Stimulated activated effector memory CD8-positive, alpha-beta T cell treated with anti-CD3 and anti-CD28 coated beads, Interleukin-12 subunit alpha, Interleukin-12 subunit beta, amount 100 ng/mL, for 72 hours (primary cell): ENCODE measurements at places on chromosomes 2 and 18.
A peak's percentile ranks its signal among the peaks of the same experiment; 100 is the strongest.

- no peak for DNase-seq
These were observed 8.2 kb downstream of the DCC start for GRCh38 chr18:52348209-52348608.

GRCh38 chr2:135743860-135744259, 2.2 kb downstream of the UBXN4 start:
- DNase-seq, result no peak

DNA sequence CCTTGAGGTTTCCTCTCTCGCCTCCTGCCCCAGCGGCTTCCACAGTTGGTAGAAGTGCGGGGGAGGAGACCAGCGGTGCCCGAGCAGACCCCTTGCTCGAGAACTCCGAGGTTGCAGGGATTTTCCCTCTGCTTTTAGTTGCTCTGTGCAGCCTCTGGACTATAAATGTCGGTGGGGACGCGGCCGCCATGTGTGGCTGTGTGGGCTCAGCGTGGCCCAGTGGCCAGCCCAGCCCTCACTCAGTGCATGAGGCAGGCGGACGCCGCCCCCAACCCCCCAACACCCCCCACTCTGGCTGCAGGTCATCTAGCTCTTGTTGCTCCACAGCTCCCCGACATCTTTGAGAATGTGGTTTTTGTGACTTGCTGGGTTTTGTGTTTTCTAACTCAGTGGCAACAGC, 15.3 kb upstream of the D2HGDH start:
- DNase-seq, result no peak

GRCh38 chr2:221997100-221997499, 301.7 kb downstream of the PAX3 start:
- no peak for DNase-seq

DNA sequence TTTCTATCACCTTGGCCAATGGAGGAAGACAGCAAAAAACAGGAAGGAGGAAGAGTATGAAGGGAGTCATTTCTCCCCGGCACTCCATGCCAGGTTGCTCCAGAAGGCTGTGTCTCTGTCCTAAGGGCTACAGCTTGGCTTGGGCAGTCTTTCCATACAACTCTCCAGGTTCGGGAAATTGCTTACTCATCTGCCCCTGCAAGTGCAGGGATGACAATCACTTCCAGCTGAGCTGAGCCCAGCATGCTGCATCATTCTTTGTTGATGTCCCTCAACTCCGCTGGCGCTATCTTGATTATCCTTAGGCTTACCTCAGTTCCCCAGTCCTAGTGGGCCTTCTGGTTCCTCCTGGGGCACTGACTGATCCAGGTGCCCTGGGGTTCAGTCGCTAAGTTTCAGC, 86.9 kb upstream of the COPS8 start:
- DNase-seq, result no peak

GRCh38 chr2:241546771-241547498, 11.6 kb upstream of the BOK start:
- DNase-seq, result no peak

GRCh38 chr2:239247401-239248245, 153.2 kb downstream of the HDAC4 start:
- no peak for DNase-seq

- no peak for DNase-seq
These were observed 17.7 kb downstream of the BCL11A start for GRCh38 chr2:60535685-60536312.

DNA sequence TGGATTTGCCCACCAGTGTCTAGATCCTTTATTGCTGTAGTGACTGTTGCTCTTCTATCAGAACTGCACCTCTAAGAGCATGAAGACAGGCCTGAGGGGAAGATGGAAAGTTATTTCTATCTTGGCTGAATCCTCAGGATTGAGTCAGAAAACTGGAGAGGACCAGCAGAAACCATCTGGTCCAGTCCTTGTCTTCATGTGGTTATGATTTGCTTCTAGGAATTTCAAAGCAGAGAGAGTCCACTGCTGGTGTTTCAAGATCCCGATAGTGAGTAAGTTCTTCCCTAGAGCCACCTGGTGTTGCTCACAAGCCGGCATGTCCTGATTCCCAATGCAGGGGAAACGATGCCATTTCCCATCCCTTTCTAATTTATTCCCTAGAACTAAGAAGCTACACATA, 84.2 kb downstream of the NCKAP5 start:
- DNase-seq, result no peak

GRCh38 chr2:51662187-51662586, 630.3 kb upstream of the NRXN1 start:
- no peak for DNase-seq

DNA sequence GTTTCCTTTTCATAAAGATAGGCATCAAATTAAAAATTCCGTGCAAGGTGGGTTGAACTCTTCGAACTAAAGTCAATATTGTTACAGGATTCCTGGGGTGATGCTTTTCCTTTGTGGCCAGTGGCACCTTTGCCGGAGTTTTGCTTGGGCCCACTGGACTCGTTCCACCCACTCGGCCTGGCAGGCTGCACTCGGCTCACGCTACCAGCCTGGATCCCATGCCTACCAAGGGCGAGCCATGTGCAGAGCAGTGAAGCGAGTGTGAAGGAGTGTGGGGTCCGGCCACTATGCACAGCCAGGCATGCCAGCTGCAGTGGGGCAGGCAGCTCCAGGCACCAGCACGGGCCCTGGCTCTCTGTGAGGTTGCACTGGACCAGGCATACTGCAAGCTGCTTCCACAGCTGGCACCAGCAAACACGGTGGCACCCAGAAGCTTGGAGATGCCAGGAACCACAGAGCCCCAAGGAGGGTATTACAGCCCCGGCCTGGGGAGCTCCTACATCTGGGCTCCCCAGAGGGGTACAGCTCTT, 83.6 kb downstream of the DTNB start:
- DNase-seq, result no peak

GRCh38 chr2:144942516-144943256, 422.8 kb upstream of the ZEB2 start:
- no peak for DNase-seq

- DNase-seq, result peak; percentile 86
These were observed 8.3 kb downstream of the OSR1 start for GRCh38 chr2:19349911-19350677.

- no peak for DNase-seq
These were observed 205.4 kb downstream of the PPP1R1C start for GRCh38 chr2:182191061-182191460.

GRCh38 chr2:8615576-8616281, 66.1 kb upstream of the ID2 start:
- DNase-seq, result no peak

- DNase-seq, result no peak
These were observed 50.1 kb downstream of the ICA1L start for GRCh38 chr2:202821206-202822160.

DNA sequence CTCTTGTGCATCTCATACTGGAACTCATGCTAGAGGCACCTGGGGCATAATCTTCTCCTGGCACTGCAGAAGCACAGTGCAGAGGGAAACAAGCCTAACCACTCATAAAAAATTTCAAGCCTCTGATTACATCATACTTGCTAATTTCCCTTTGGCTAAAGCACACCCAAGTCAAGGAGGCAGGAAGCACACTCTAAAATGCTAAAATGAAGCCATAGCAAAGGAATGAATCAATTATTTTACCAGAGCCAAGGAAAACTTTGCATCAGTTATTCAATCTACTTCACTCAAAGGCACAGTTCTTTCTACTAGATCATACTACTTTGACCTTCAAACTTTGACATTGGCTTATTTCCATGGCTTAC, 79.6 kb upstream of the SPOPL start:
- no peak for DNase-seq

- no peak for DNase-seq
These were observed 26.3 kb downstream of the PAX3 start for GRCh38 chr2:222272446-222273015.

DNA sequence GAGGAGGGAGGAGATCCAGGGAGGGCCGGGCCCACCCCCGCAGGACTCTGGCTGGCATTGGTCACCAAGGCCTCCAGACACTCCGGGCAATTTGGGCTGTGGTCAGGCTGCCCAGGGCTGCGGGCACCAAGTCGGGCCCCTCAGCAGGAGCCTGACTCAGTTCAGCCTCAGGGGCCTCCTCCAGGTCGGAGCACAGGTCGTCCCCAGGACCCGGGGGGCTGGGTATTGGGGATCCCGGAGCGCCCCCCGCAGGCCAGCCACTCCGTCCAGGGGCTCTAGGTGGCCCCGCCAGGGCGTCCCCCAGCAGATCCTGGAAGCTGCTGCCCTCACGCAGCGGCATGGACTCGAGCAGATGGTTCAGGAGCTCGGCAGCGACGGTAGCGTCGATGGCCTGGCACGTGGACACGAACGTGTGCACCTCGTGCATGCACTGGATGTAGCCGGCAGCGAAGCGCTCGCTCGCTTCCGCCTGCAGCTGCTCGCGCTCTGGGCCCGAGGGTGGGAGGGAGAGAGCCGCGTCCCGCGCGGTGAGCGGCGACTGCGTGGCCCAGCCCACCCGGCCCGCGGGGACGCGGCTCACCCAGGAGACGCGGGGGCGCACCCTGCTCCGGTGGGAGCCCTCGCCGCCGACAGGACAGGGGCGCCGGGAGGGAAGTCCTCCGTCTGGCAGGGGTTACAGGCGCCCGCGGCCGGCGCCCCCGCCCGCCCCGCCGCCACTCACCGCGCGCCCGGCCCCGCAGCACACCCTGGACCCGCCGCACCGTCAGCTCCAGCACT, 884 bp downstream of the HES6 start:
- DNase-seq, result no peak

DNA sequence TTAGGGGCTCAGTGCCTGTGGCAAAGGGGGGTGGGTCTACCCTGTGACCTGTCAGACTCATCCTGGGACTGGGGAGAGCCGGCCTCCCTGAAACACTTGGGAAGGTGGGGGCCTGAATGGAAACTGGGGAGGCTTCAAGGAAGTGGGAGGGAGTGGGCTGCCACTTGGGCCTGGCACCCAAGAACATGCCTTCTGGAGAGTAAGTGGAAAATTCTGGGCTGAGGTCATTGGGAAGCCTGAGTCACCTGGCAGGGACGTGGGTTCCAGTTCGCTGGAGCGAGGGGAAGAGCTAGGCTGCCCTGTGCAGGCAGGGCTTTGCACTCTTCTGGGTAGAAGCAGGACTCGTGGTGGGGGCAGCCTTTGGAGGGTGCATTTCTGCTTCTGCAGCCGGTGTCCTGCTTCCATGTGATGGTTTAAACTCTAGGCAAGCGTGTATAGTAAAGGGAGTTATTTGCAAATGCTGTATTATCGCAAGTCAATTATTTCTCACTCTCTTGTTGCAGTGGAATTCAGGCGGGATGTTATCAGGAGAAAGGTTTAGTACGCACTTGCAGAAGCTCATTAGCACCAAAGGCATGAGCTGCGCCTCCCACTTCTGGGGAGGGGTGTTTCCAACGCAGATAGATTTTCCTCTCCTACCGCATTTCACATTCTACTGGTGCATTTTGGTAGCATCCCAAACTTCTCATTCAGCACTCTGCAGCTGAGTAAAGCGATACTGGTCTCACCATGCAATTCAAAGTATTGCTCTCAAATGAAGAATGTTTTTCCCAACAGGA, 3.8 kb downstream of the LRRFIP1 start:
- no peak for DNase-seq

GRCh38 chr2:219286436-219287115, 7.4 kb downstream of the DNAJB2 start:
- no peak for DNase-seq

GRCh38 chr2:203781151-203781550, 74.7 kb downstream of the CD28 start:
- no peak for DNase-seq

DNA sequence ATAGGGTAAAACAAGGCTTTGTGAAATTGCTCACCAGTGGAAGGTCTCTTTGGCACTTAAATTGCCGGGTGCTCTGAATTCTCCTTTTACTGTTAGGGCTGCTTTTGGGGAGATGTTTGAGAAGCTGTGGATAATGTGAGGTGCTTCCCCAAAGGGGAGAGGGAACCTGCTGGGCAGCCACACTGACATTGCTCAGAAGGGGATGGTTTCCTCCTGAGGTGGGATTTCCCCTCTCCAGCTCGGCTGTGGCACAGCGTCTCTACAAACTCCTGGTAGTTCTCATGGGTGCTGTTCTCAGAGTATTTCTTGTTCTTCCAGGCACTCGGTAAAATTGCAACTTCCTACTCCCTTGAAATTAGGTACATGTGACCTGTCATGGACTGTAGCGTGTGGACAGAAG, 124.2 kb downstream of the LPIN1 start:
- DNase-seq, result no peak

GRCh38 chr2:222076973-222077690, 221.7 kb downstream of the PAX3 start:
- no peak for DNase-seq

- no peak for DNase-seq
These were observed 89.6 kb upstream of the NPAS2 start for GRCh38 chr2:100730290-100730868.

- no peak for DNase-seq
These were observed 148.0 kb downstream of the HDAC4 start for GRCh38 chr2:239252801-239253200.

DNA sequence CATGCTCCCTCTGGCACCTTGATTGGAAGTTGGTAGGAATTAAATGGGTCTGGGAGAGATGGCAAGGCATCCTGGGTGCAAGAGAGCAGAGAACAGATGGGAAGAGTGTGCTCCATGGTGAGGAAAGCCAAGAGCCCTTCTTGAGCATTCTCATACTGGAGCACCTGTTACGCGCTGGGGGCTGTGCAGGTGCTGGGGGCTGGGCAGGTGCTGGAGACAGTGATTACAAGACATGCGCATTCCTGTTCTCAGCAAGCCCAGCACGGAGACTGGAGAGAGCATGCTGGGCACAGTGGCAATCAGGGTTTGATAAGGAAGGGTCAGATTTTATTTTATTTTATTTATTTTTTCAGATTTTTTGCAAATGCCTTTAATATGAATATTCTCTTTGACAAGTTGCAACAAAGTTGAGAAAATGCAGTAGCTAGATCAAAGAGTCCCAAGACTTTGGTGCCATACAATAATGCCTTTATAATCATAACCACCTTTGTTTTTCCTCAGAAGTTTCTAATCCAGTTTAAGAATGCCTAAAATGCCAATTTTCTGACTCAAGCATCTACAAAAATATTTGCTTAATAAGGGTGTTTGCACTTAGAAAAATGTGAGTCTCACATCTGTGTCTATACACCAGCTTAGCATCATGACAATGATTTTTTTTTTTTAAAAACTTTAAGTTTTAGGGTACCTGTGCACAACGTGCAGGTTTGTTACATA, 193.3 kb downstream of the RNF152 start:
- DNase-seq, result no peak

GRCh38 chr2:18630101-18630500, 40.7 kb upstream of the NT5C1B start:
- no peak for DNase-seq

DNA sequence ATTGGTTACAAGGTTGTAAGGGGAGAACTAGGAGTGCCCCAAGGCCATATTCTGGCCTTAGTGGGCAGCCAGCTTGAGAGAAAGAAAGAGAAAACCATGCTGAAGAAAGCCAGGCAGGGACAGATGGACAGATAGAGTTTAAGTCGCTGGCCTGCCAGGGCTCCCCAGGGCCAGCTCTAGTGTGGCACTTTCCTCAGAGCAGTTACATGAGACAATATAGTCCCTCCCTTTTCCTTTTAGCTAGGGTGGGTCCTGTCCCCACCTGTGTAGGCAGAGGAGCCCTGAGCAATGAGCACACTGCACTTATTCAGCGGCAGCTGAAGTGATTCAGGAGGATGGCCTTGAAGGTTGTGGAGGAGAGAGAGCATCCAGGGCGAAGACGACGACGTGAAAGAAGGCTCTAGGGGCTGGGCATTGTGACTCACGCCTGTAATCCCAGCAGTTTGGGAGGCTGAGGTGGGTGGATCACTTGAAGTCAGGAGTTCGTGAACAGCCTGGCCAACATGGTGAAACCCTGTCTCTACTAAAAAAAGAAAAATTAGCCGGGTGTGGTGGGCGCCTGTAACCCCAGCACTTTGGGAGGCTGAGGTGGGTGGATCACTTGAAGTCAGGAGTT, 152.0 kb upstream of the SLC1A4 start:
- DNase-seq, result no peak

- DNase-seq, result no peak
These were observed 713.1 kb downstream of the CBLN2 start for GRCh38 chr18:71831039-71831438.
